ENCODE measurements at places on chromosomes 12 and 14.

- DNase-seq, result no peak
Measured at GRCh38 chr14:37417151-37417550, 177.9 kb downstream of the FOXA1 start.

DNA sequence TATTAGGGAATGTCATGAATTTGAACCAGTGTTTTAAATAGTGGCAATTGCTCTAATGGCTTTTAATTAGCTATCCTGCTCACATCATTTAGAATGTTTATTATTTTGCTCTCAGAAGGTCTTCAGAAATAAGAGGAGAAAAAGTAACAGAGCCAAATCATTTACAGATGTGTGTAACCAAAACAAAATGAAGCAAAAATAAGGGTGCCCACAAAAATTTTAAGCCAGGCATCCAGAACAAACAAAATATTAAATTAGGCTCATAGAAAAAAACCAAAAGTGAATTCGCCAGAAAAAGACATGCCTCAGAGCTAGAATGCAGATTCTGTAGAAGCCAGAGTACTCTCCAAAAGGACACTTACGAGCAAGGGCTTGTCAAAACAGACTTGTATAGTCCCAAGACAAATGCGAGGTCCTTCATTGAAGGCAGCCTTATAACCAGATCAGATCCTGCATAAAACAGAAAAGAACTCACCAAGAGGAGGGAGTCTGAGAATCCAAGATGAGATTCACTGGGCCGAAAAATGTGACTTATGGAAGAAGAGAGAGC lies 20.2 kb upstream of the SERPINA1 start:
- no peak for DNase-seq

DNA sequence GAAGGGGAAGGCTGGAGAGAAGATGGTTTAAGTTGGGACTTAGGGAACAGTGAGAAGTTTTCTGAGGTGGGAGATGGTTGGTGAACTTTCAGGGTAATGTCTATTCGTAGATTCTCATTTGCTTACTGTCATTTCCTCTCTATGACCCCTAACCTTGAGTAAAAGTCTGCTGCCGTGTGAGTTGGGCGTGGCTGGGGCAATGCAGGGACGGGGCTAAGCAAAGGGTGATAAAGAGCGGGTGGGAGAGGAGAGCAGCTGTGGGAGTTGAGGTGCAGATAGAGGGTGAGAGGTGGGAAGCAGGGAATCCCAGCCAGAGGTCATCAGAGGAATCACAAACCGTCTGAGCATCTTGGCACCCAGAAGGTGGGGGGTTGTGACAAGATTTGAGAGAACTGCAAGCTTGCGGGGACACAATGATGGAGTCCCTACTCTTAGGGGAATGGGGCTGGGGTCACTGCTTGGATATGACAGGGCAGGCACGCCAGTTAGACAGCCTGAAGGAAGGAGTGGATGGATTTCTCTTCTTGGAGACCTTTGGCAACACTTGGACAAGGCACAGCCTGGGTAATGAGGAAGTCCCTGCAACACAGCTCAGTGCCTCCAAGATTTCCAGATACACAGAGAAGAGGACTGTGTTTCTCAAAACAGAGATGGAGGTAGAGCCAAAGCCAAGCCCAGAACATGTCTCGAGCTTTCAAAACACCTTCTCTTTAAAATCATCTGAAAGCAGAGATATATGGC lies 45.9 kb upstream of the CTDSP2 start:
- no peak for DNase-seq

GRCh38 chr12:62586850-62587249 lies 120.2 kb downstream of the MON2 start:
- no peak for DNase-seq

DNA sequence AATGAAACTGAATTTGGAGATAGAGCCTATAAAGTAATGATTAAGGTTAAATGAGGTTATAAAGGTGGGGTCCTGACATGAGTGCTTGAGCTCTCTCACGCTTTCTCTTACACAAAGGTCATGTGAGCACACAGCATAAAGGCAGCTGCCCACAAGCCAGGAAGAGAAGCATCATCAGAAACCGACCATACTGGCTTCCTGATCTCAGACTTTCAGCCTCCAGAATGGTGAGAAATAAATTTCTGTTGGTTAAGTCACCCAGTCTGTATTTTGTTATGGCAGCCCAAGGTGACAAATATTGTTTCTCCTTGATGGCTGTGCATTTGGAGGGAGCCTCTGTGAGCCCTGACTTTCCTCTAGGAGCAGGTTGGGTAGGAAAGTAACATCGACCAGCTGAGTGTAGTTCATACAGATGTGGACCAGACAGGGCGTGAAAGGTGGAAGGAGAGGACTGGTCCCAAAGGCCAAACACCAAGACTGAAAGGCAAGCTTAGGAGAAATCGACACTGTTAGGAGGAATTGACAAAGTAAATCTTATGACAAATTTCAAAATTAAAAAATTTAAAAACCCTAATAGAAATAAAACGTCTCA lies 97.6 kb upstream of the SLC38A2 start:
- DNase-seq, result no peak

- DNase-seq, result no peak
Measured at GRCh38 chr14:100712490-100712889, 14.2 kb upstream of the DLK1 start.
